ENCODE measurements at places on chromosomes 1 and 21. TPM values are rescaled to one million over a fixed set of nuclear protein-coding genes. Genes with fewer than 3 reads are reported as not detected.

DNA sequence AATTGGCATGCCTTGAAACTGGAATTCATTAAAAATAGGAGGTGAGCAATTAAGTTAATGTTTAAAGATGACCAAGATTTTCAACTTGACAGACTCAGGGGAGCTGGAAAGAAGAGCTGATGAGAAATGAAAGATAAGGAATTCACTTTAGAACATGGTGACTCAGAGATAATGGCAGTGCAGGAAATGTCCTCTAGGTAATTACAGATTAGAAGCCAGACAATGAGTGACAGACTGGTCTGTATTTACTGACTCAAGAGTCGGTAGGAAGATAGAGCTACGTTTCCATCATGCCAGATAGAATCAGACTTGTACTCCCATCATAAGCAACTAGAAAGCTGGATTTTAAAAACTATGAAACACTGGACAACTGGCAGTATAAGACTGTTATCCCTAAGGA lies 151.6 kb downstream of the AJAP1 start:
- no peak for DNase-seq

DNA sequence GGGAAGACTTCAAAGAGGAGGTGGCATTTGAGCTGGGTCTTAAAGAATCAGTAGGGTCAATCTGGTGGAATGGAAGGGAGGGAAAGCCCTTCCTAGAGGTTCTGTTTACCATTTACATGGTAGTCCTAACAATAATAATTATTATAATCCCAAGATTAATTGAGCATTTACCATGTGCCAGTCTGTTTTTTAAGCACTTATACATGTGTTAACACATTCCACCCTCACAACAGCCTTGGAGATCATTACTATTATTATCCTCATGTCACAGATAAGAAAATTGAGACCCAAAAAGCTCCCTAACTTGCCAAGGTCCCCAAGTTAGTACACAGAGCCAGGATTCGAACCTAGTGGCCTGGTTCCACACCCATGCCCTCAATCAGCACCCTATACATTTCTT lies 10.8 kb downstream of the GLIS1 start:
- DNase-seq = no peak

DNA sequence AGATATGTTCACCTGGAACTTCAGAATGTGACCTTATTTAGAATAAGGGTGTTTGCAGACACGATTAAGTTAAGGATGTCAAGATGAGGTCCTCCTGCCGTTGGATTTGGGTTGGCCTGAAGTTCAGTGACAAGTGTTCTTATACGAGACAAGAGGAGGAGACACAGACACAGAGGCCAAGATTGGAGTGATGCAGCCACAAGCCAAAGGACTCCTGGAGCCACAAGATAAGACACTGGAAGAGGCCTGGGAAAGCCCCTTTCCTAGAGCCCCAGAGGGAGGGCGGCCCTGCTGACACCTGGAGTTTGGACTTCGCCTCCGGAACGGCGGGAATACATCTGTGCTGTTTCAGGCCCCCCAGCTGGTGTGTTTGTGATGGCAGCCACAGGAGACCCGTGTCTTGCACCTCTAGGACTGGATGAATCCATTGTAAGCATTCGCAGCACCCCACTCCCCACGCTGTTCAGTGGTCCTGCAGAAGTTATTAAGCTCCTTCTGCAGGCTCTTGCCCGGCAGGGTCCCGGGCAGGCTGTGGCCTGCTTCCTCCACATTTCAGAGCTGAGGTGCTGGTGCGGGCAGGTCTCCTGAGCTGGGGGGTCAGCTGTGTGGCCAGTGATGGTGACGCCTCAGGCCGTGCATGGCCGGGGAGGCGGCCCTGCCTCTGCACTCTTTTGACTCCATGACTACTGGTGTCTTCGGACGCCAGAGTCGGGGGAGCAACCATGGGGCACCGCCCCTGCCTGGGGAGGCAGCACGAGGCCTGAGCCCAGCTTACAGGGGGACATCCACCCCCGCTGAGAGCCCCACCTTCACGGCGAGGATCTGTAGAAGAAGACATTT lies 34.6 kb downstream of the UMODL1 start:
- DNase-seq = no peak

DNM3 gene
- 2.5 TPM for total RNA-seq

- no peak for DNase-seq
Observed at GRCh38 chr1:226397011-226397926, 10.6 kb downstream of the PARP1 start.

DNA sequence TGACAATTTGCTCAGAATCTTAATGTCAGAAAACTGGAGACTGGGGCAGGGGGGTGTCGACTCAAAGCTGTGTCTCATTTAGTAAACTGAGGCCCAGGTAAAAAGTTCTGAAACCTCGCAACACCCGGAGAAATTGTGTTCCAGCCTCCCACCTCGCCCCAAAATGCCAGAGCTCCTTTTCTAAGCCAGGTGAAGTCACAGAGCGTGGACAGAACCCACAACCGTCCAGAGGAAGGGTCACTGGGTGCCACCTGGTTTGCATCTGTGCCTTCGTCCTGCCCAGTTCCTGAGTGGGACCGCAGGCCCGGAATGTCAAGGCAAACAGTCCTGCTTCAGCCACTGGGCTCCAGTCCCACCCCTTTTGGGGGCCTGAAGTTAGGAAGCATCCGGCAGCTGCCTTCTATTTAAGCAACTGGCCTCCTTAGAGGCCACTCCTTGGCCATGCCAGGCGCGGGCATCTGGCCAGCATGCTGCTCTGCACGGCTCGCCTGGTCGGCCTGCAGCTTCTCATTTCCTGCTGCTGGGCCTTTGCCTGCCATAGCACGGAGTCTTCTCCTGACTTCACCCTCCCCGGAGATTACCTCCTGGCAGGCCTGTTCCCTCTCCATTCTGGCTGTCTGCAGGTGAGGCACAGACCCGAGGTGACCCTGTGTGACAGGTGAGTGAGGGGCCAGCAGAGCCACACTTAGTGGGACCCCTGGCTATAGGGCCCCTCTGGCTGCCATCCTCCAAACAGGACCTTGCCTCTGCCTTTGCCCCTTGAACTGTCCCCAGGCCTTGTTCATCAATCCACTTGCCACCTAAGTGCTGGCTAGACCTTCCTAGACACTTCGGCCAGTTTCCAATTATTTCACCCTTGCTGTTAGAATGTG lies at the start of gene TAS1R1:
Gene TAS1R1 (plus strand): TSS at position 401 of the 872 bp plus-strand sequence. CDS start 67 bp downstream, at position 468.
- no peak for DNase-seq

DNA sequence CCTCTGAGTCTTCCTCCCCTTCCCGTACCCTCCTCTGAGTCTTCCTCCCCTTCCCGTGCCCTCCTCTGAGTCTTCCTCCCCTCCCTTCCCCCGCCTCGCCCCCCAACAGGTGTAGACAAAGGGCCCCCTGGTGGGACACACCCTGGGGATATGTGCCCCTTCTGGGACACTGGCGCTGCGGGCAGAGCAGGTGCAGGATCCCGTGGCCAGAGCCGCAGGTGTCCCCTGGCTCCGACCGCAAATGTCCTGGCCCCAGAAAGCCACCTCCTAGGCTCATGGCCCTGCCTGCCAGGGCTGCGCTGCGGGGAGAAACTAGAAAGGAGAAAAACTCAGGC lies 51.5 kb upstream of the ARHGEF16 start:
- no peak for DNase-seq

MAN1C1 gene
- 69.9 TPM for total RNA-seq

- no peak for DNase-seq
Observed at GRCh38 chr1:207873055-207873890, 37.7 kb downstream of the CD34 start.

GRCh38 chr1:40594187-40594531 lies 62.7 kb downstream of the ZNF684 start:
- DNase-seq = no peak

NPHS2 gene
- not detected for total RNA-seq

- DNase-seq = no peak
Observed at GRCh38 chr1:218546314-218546713, 201.2 kb downstream of the TGFB2 start.

DNA sequence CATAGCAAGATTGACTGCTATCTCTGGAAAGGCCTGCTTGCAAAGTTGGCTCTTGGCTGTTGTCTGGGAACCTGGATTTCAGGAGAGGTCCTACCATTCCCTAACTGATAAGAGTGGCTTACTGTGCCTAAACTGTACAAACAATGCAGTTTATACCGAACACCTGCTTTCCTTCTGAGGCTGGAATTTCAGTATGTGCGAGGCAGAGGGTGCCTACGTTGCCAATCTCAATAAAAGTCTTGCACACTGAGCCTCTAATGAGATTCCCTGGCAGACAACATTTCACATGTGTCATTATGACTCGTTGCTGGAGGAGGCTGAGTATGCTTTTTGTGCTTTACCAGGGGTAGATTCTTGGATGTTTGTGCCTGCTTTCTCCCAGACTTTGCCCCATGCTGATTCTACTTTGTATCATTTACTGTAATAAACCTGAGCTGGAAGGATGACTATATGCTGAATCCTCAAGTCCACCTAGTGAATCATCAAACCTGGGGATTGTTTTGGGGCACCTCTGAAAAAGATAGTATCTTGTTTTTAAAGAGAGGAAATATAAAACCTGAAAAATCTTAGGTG lies 58.9 kb upstream of the GNG4 start:
- DNase-seq = no peak

PLA2G4A gene
- total RNA-seq = not detected

GRCh38 chr1:63705078-63705477 lies 68.7 kb upstream of the ROR1 start:
- DNase-seq = no peak

DNA sequence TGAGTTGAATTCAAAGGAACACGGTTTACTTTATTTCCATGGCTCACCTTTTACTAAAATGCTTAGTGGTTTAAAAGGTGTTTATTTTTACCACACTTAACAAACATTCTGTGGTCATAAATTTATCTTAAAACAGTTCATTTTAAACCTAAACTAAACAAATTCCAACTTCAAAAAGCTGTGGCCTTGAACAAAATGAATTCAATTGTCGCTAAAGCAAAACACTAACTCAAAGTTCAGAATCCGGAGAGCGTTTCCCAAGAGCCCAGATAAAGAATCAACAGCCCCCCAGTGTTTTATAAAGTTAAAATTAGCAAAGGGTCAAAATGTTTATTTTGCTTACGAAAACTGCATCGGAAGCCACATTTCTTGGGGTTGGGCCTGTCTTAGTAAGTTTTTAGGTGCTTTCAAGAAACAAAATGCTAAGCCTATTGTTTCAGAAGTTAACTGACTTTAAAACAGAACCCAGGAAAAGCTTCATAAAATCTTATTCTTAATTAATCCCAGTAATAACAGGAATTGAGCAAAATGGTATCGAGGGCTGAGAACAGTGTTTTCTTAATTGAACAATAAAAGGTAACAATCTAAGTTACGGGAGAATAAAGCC lies 1.3 kb downstream of the PUM1 start:
- DNase-seq = no peak

GRCh38 chr1:157993147-157993917 lies at the start of gene KIRREL1:
KIRREL1 (plus strand) TSS chr1:157993645; CDS start chr1:157993677, 32 bp downstream.
- peak; percentile 7 for DNase-seq

DNA sequence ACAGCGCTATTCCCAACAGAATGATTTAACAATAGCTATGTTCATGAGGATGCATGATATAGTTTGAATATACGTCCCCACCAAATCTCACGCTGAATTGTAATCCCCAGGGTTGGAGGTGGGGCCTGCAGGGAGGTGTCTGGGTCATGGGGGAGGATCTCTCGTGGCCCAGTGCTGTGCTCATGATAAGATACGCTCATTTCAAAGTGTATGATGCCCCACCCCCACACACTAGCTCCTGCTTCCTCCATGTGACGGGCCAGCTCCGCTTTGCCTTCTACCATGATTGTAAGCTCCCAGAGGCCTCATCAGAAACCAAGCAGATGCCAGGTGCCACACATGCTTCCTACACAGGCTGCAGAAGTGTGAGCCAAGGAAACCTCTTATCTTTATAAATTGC lies 93.6 kb downstream of the SMYD3 start:
- DNase-seq = no peak

- no peak for DNase-seq
Observed at GRCh38 chr1:53210954-53211353, 9.5 kb downstream of the CZIB start.

DNA sequence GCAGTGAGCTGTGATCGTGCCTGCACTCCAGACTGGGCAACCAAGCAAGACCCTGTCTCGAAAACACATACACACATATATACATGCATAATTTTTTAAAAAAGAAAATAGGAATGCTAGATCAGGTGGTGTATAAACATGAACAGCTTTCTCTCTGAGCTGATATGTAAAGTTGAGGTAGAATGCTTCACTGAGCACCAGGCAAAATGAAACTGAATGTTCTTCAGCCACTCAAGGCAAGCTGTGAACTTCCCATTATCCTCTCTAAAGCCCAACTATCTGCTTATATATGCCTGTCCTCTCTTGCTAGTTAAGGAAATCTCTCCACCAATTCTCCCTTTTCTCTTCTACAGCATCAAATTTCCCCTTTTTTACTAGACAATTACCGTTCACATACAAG lies 93.0 kb downstream of the NUF2 start:
- no peak for DNase-seq

TRIM17 gene
- total RNA-seq = 1.8 TPM

GRCh38 chr1:91499904-91500755 lies 521 bp upstream of the CDC7 start:
- no peak for DNase-seq

DNA sequence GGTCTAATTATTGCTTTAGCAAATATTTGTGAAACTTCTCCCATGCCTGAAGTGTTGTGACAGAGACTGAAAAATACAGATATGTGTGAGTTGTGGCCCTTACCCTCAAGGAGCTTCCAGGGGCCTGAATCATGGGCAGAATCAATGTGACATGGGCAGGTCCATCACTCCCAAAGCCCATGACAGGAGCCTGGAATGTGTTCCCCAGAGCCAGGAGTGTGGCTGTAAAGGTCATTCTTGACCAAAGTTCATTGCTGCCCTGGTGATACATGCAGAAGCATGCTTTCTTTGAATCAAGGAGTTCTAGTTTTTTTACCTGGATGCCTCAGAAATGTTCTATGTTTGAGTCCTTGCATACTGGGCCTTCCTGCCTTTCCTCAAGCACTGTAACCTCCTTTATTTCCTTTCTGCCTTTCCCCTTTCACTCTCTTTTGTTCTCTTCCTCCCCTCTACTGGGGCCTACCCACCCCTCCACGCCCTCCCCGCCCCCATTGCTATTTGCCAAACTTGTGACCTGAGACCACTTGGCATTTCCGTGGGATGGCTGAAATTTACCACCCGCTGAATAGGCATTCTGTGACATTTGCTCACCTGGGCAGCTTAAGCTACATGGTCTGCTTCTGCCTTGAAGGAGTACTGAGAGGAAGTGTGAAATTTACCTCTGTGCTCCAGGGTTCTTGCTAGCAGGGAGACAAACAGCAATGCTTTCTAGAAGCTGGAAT lies 19.7 kb downstream of the PBX1 start:
- no peak for DNase-seq

GRCh38 chr21:16124378-16125138 lies 394.8 kb downstream of the USP25 start:
- DNase-seq = no peak

DNA sequence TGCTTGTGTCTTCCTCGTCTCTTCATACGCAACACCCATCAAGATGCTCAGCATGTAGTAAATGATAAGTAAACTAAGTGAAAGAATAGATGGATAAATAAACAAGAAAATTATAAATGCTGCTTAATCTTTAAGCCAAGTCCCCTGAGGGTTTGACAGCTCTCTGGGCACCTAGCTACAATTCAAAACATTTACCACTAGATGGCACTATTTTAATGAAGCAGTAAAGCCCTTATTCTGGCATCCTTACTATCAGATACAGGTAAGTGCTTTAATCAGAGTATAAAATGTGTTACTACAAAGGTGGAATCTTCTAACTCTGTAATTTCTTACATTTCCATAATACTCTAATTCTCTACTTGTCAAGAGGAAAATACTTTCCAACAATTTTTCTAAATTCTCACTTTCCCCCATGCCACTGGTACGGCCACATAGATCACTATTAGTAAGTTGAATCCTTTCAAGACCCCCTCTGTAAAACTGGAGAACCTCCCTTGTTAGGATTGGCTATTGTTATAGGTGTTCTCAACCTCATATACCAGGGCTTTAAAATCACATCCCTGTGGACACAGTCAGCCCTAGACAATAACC lies 137.8 kb downstream of the BARHL2 start:
- no peak for DNase-seq
